Stimulated activated CD8-positive, alpha-beta memory T cell treated with anti-CD3 and anti-CD28 coated beads, Interleukin-2, amount 100 ng/mL, for 48 hours (primary cell): ENCODE measurements at places on chromosomes 13 and 19.

GRCh38 chr13:74730556-74731331 is 596.5 kb upstream of the KLF12 start:
- no peak for DNase-seq

DNA sequence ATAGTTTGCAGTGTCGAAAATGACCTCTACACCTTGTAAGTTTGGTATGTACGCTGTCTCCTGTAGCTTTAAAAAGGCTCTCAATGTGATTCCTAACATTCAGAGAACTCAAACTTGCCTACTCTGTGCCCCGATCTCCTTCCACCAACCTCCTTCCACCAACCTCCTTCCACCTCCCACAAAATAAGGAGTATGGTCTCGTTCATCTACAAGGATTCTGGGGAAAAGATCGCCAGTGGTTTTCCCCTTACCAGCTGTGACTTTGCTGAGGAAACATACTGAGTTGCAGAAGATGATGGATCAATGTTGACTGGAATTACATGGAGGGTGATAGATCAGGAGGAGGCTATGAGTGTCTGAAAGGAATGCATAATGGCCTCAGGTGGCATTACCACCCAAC is 16.0 kb downstream of the MYO16 start:
- no peak for DNase-seq

DNA sequence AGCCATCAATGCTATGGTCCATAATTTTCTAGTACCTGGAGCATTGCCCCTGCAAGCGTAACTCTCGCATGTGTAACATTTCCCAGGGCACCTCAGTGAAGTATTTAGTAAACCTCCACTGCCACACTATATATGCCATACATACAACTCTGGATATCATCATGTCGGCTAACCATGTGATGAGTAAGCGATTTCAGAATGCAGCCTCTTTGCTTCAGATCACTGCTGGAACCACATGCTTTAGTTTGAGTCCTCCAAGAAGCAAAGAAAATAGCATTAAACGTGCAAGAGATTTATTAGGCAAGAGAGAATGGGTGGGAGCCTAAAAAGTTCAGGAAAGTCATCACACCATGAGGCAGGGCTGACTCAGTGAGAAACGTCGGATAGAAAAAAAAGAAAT is 635.6 kb upstream of the SLITRK5 start:
- DNase-seq, result no peak

- no peak for DNase-seq
Measured at GRCh38 chr13:28425793-28426192, 69.1 kb downstream of the FLT1 start.

GRCh38 chr13:112513761-112514160 is 74.2 kb downstream of the TUBGCP3 start:
- no peak for DNase-seq

DNA sequence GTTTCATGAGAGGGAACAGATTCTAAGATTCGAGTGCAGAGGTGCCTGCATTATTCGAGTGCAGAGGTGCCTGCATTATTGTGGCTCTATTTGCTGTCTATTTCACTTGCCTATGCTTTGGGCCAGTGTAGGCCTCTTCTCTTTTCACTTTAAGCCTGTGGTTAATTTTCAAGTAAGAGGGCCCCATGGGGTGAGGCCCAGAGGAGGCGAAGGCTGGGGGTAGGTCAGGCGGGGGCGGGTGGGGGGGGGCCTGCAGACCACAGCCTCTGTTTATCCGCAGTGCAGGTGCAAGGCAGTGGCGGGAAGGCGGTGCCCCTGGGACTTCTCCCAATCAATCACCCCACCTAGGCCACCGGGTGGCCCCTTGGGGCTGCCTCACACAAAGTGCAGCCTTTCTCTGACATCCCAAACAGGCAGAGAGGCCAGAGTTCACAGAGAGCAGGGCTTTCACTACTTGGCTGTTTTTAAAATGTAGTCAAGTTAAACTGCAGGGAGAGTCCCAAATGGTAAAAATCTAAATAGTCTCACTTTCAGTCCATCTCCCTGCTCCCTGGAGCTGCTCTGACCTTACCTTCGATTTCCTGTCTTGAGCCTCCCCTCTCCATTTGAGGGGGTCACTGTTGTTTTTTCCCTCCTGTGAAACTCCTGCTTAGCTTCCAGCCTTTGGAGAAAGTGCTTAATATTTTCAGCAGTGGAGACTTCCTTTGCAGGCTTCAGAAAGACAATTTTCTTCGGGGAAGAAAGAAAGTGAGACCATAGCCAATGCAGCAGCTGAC is 249.0 kb downstream of the DLEU7 start:
- DNase-seq, result peak; percentile 12

- DNase-seq, result no peak
Measured at GRCh38 chr19:32172566-32173160, 172.7 kb upstream of the ZNF507 start.

DNA sequence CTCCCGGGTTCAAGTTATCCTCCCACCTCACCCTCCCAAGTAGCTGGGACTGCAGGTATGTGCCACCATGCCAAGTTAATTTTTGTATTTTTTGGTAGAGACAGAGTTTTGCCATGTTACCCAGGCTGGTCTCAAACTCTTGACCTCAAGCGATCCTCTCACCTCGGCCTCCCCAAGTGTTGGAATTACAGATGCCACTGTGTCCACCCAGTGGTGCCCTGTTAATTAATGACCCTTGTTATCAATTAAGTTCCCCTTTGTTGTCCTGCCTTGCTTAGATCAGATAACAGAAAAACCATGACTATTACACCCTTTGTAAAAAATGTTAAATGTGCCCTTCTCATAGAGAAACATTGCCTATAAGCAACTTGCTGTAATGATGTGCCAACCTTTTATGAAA is 34.4 kb upstream of the IGFL1 start:
- no peak for DNase-seq

DNA sequence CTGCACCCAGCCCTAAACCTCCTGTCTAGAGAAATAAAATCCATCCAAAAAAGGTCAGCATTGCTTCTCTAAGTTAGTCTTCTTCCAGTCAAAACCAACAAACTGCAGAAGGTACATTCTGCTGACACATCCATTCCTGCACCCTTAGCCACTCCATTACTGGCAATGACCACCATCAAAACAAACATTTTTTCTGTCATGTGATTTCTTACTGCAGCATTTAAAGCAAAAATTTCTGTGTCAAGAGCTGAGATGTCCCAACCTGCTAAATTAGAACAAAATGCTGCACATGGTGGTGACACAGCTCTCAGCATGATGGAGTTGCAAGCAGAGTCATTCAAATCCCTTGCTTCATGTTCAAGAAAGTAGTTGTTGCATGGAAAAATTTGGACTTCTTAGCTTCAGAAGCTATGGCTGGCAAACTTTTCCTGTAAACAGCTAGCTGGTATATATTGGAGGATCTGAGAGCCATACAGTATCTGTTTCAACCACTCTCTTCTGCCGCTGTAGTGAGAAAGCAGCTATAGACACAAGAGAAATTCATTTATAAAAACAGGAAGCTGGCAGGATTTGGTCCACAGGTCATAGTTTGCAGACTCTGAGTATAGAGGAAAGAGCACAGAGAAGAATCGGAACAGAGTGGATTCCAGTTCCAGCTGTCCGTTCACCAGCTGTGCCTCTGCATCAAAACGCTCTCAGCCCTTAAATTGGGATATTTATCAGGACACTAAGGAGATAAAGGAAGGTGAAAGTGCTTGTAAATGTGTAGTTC is 17.4 kb downstream of the RUBCNL start:
- no peak for DNase-seq

GRCh38 chr19:13153569-13154240 is 3.5 kb downstream of the IER2 start:
- DNase-seq, result no peak

GRCh38 chr13:93356469-93356868 is 129.9 kb downstream of the GPC6 start:
- DNase-seq, result no peak

DNA sequence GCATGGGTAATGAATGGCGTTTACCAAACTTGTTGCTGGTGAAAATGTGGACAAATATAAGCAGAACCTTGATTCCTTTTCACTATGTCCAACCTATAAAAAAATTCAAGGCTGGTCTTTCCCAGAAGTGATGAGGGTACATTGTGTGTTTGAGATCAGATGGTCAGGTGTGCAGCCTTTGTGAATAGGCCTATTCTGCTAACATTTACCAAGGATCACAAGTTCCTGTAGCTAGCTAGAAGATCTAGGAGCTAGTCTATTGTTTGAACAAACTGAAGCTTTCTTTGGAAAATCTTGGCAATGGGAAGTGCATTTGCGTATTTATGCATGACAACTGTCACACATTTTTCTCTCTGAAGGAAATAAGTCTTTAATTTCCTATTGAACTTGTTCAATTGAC is 489.6 kb downstream of the KLF5 start:
- no peak for DNase-seq

- DNase-seq, result no peak
Measured at GRCh38 chr19:28857967-28858366, 355.0 kb downstream of the UQCRFS1 start.

DNA sequence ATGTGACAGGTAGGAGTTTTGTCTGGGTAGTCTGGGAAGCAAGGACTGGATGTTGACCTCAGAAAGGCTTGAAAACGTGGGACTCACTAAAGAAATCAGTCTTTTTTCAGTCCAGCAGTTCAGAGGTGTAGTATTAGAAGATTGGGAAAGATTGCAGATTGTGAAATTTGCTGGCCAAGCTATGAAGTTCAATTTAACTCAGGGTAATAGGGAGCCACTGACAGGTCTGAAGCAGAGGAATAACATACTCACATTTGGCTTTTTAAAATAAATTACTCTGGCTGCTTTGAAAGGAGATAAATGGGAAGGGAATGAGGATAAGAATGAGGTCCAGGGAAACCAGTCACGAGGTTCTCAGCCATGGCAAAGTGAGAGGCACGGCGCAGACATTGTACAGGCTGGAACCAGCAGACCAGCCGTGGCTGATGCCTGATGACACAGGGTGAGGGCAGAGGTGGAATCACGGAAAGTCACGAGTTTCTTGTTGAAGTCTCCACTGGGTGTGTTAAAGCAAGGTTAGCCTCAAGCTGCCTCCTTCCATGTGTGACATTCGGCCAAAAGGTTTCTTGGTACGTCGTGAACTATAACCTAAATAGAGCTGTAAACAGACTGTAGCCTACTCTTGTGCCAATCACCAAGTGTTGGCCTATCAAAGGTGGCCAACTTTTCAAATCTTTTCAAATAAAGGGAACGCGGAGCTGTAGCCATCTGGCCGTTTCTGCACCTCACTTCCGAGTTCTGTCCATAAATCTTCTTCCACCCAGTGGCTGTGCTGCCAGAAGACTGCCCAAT is 377.6 kb downstream of the IRS2 start:
- DNase-seq, result no peak

- DNase-seq, result no peak
Measured at GRCh38 chr19:56837492-56838023, 3.0 kb downstream of the PEG3 start.

GRCh38 chr19:55099557-55100506 is 17.6 kb downstream of the PPP1R12C start:
- no peak for DNase-seq

- no peak for DNase-seq
Measured at GRCh38 chr13:26051231-26051656, 572 bp downstream of the SHISA2 start.

DNA sequence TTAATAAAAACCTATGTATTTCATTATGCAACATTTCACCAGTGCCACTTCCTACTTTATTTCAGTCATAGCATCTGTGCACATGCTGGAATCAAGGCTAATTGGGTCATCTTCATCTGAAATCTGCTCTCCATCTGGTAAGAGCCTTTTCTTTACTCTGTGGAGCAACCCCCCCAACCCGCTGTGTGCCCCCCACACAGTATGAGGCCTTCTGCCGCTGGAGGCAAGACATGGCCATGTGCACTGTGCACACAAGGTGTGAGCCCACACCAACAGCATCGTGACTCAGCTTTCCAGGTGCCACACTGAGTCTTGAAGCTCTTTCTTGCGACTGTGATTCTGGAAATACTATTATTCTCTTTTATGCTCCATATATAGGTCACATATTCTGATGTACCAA is 471.0 kb downstream of the TBC1D4 start:
- no peak for DNase-seq

DNA sequence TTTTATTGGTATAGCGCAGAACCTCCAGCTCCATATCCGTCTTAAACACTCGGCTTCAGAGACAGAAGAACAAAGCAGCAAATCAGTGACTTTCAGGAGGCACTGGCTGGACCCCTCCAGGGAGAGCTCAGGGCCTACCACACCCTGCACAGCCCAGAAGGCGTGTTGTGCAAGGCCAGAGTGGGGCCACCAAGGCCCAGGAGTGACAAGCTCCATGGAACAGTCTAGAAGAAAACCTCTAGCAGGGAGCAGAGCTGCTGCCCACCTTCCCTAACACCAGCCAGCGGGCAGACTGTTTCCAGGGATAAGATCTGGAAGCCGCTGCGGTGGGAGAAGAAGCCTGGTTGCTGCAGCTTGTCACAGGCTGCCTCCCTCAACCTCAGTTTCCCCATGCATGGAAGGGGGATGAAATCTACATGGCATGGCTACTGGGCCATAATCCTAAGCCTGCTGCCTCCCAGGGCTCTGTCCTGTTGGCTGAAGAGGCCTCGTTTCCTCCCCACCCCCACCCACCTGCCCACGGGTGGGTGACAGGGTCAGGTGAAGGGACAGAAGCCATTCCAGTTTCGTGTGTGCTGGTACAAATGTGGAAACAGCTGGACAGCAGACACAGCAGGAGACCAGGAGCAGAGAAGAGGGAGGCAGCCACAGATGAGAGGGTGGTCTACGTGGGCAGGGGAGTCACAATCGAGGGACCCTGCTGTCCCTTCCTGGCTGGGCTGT is 57.4 kb downstream of the PEPD start:
- DNase-seq, result no peak

DNA sequence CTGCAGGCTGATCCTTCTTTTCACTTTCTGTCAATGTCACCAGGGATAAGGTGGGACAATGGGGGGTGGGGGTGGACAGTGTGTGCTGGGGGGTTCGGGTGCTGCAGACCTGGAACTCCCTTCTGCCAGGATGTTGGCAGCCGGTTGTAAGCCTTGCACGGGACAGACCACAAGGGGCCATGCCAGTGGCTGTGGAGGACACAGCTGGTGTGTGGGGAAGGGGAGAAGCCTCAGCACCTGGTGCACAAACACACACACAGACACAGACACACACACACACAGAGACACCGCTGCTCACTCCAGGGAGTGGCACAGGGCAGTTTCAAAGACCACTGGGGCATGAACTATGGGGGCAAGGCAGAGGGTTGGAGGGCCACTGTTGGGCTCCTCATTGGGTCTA is 3.6 kb downstream of the F2RL3 start:
- no peak for DNase-seq

- no peak for DNase-seq
Measured at GRCh38 chr13:76848596-76848995, 37.6 kb downstream of the KCTD12 start.

GRCh38 chr13:75764251-75764925 is 128.3 kb downstream of the LMO7 start:
- no peak for DNase-seq

GRCh38 chr13:76813000-76813691 is 73.1 kb downstream of the KCTD12 start:
- DNase-seq, result no peak
